ENCODE measurements at places on chromosomes 6 and 20.

GRCh38 chr6:138953451-138953850, 34.6 kb downstream of the REPS1 start:
- no peak for DNase-seq

- no peak for DNase-seq
Observed at GRCh38 chr6:33623895-33624381, 2.8 kb downstream of the ITPR3 start.

GRCh38 chr6:69988458-69989126, 122.2 kb downstream of the COL19A1 start:
- DNase-seq = no peak

- DNase-seq = no peak
Observed at GRCh38 chr6:133937909-133938308, 15.1 kb upstream of the TBPL1 start.

GRCh38 chr6:144993870-144994269, 708.7 kb downstream of the UTRN start:
- DNase-seq = no peak

GRCh38 chr6:152642578-152643375, 5.6 kb upstream of the SYNE1 start:
- no peak for DNase-seq

DNA sequence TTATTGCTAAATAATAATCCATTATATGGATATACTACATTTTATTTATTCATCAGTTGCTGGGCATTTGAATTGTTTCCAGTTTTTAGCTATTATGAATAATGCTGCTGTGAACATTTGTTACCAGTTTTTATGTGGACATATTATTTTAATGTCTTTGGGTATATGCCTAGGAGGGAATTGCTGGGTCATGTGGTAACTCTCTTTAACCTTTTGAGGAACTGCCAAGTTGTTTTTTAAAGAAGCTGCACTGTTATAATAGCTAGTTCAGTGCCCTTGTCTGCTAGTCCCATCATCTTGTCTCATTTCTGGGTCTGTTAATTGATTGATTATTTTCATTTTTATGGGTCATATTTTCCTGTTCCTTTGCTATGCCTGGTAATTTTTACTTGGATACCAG, 56.3 kb downstream of the FOXO3 start:
- no peak for DNase-seq

GRCh38 chr20:24131281-24131680, 142.7 kb upstream of the GGTLC1 start:
- no peak for DNase-seq

GRCh38 chr6:143198312-143198711, 137.6 kb downstream of the AIG1 start:
- DNase-seq = no peak
